Chondrocyte (in vitro differentiated cells): ENCODE measurements at places on chromosomes 1 and 21.

DNA sequence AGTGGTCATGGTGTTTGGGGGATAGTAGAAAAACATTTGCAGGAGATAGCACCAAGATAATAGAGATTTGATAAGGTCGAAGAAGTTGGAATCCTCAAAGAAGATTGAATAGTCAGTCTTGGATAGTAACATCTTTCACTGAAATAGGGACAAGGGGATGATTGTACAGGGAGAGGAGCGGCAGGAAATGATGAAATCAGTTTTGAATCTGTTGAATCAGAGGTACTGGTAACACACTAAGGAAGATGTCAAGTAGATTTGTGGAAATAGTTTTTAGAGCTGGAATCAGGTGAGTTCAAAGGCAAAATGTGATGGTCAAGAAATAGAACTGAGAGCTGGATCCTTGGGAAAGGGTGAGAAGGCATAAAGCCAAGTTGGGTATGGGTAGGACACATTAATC lies 26.5 kb downstream of the CAP1 start:
- no peak for DNase-seq

- no peak for DNase-seq
Measured at GRCh38 chr1:32276032-32276782, 15.7 kb upstream of the HDAC1 start.

DNA sequence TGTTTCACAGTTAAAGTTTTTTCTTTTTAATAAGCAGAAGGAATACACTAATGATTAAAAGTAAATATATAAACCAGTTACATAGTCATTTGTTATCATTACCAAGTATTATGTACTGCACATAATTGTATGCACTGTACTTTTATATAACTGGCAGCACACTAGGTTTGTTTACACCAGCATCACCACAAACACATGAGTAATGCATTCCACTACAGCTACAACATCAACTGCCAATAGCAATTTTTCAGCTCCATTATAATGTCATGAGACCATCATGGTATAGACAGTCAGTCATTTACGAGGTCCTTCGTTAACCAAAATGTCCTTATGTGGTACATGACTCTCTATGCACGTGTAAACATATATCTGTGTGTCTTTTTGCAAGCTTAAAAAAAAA lies 35.2 kb downstream of the SCYL3 start:
- no peak for DNase-seq

- no peak for DNase-seq
Measured at GRCh38 chr1:217569021-217569420, 61.9 kb downstream of the GPATCH2 start.

DNA sequence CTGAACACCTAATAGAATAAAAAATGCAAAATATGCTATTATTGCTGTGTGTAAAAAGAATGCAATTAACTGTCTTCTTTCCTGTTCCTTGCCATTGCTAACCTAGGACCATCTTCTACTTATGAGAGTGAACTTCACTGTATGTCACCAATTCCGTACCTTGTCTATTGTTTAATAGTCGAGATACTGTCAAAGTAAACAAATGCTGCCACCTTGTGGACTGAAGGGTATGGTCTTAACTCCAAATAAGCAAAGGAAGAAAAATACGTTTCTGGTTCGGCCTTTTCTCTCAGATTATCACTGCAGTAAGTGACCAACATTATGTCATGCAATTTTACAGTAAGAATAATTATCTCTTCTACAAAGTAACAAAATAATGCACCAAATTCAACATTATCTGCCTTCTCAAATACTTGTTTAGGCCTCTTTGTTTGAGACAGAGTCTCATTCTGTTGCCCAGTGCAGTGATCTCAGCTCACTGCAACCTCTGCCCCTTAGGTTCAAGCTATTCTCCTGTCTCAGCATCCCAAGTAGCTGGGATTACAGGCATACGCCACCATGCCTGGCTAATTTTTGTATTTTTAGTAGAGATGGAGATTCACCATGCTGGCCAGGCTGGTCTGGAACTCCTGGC lies 133.4 kb downstream of the COP1 start:
- DNase-seq, result no peak

DNA sequence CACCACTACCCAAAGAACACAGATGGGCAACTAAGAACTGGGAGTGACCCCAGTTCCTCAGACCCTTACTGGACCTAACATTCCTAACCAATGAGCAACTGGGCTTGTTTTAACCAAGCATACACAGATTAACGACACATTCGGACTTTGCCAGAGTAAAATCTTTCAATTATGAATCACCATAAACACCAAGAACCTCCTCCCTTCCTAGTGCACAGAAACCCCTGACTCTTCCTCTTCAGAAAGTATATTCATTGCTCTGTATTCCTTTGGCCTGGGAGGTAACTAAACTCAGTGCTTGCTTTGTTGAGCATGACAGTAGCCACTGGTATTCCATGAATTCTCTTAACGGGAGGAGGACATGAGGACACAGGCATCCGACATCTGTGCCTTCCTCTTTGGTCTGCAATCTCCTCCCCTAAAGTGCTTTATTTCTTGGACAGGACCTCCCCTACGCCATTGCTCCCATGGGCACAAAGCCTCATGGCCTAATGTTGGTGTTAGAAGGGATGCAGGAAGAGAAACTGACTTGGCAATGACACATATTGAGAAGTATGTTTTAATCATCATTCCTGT lies 42.7 kb downstream of the SEC16B start:
- DNase-seq, result no peak

- no peak for DNase-seq
Measured at GRCh38 chr1:58331156-58331555, 215.4 kb downstream of the OMA1 start.

DNA sequence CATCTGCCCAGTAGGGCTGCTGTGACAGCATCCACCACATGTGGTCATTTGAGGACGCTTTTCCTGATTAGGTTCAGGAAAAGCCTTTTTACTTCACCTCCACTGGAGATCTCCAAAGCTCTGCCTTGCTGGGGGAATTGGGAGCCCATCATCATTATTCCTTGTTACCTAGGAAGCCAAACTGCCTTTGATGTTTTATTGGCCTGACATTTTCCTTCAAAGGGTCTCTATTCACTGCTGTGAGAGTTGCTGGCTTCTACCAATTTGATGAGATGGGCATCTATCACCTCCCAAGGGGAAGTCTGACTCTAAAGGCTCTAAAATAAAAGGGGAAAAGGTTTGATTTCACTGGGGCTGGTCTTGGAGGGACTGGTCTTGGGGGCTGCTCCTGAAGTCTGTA lies 678.6 kb downstream of the PTPRU start:
- no peak for DNase-seq

DNA sequence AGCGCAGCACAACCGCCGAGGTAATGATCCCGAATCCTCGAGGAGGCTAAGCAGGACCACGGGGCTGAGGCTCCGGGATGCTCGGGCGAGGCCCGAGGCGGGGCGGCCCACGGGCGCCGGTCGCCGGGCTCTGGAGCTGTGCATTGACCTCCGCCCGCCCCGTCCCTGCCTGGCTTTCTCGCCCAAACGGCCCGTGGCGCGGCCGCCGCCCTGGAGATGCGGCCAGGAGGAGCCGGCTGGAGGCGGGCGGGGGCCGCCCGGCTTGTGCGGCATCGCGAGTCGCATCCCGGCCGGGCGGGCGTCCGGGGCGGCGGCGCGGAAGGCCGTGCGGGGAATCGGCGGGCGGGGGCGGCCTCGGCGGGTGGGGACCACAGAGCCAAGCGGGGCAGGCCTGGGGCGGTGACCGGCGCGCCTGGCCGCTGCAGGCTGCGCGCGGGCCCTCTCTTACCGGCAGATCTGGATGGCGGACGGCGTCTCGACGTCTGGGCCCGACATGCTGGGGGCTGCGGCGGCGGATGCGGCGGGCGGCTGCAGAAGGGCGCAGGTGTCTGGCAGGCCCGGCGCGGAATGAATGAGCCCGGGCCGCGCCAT lies 663 bp downstream of the ACOT7 start:
- no peak for DNase-seq

DNA sequence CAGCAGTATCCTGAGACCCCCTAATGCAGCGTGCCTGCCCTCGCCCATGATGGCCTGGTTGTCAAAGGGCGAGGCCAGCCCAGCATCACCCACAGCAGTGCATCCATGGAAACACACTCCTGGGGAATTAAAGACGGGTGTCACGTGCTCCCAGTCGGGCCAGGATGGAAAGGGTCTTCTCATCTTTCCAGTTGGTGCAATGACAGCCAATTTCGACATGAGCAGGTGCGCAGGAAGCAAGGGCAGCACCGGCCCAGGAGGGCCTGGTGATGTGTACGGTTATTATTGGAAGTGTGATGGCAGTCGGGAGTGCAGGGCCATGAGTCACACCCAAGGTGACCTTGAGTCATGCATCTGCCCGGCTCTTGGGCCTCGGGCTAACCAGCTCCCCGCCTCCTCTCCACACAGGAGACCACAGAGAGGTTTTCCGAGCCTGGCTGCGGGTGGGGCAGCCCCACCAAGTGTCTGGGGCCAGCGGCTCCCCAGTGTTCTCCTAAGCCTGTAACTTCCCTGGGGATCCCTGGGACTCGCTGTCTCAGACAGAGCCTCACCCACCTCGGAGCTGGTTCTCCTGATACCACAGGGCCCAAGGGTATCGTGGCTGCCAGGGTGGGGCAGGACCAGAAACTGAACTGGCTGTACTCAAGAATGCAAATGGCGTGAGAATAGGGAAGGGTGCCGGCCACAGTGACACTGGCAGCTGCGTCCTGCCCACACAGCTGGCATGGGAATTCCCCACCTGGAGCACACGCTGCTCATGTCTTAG lies 119.8 kb downstream of the SIK1 start:
- peak; percentile 92 for DNase-seq

DNA sequence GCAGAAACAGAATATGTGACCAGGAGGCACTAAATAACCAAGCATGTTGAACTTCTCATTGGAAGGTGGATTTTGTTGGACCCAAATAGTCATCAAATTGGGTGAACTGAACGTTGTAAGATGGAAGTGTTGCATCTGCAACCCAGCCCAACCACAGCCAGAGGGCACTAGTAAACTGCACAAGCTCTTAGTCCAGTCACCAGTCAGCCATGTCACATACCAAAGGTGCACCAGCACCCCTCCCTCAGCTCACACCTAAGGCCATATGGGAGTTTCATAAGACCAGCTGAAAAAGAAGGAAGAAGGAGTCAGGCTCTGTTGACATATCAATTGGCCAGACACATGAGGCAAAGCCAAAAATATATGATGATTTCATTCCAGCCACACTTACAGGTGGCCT lies 481.7 kb upstream of the NR5A2 start:
- DNase-seq, result no peak

DNA sequence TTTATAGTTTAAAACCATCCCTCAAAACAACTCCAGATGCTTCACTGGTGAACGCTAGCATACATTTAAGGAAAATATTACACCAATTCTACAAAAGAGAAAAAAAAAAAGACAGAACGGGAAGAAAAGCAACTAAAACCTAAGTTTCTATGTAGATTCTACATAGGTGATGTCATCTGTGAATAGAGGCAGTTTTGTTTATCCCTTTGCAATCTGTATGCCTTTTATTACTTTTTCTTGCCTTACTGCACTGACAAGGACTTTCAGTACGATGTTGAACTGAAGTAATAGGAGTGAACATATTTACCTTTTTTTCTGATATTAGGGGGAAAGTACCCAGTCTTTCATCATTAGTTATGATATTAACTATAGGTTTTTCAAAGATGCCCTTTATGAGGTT lies 101.7 kb upstream of the HAO2 start:
- DNase-seq, result no peak

- DNase-seq, result peak; percentile 12
Measured at GRCh38 chr1:28680151-28680550, 11.6 kb downstream of the GMEB1 start.

DNA sequence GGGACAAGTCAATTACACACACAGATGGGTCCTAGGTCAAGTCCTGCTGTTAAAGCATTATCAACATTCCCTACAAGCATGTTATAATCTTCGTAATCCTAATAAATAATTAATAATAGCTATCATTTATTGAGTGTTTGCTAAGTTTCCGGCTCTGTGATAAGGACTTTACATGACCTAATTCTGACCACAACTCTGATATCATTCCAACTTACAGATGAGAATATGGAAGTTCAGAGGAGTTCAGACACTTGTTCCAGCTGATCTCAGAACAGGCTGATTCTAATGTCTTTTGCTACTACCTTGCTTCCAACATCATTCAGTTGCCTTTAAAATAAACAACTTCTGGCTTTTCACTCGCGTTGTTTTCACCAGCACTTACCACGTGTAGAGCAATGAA lies 770.1 kb upstream of the CXADR start:
- no peak for DNase-seq

DNA sequence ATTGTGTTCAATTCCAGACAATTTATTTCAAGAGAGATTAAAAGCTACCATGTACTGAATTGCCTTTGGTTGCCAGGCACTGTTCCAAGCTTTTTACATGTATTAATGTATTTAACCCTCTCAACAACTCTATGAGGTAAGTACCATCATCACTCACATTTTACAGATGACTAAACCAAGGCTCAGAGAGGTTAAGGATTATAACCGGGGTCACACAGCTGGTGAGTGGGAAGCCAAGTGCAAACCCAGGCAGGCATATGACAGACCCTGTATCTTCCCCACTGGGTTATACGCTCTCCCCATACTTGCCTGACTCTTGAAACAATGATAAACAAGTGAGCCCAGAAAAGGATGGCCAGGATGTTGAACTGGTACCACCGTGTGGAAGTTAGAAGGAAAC lies 16.5 kb downstream of the PLEKHA6 start:
- DNase-seq, result no peak

DNA sequence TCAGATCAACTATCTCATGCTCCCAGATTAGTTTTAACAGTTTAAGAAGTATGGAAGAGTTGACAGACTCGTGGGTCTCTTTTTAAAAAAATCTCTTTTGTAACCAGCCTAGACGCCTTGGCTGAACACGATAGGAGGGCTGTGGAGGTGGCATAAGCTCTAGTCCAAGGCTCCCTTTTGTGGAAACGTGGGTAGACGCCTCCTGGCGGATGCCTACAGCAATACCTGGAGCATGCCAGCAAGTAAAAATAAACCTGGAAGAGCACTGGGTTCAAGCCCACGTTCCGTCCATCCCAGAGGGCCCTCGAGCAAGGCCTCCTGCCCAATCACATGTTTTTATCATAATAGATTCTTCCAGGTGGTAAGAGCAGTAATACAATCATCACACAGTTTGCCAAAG lies 87.9 kb downstream of the RGS7 start:
- no peak for DNase-seq

- DNase-seq, result no peak
Measured at GRCh38 chr21:28311411-28312190, 681.1 kb downstream of the LTN1 start.

- no peak for DNase-seq
Measured at GRCh38 chr1:40072142-40072541, 24.9 kb downstream of the PPT1 start.

DNA sequence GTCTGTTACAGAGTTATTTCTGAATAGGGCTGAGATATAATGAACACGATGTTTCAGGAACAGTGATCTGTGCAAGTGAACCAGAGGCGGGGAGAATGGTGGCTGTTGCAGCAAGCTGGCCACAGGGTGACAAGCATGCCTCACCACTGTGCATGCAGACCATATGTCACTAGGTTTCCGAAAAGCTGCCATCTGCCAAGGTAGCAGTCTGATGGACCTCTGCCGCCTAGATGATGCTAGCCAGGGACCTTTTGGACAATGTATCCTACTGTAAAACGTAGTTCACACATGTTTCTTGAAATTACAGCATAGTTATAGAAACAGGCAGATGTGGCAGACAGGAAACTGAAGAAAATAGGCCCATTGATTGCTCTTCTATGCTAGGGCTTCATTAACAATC lies 204.2 kb upstream of the RRP15 start:
- DNase-seq, result no peak
